ENCODE measurements at places on chromosomes 4 and X. TPM values are rescaled to one million over a fixed set of nuclear protein-coding genes. Genes with fewer than 3 reads are reported as not detected.

MAGEA3 gene
- not detected for total RNA-seq

LRCH2 gene
- total RNA-seq, result 0.54 TPM

- DNase-seq, result no peak
Measured at GRCh38 chr4:15550491-15550890, 80.8 kb downstream of the CC2D2A start.

GRCh38 chr4:37631551-37631950 lies 54.6 kb downstream of the RELL1 start:
- DNase-seq, result no peak

DNA sequence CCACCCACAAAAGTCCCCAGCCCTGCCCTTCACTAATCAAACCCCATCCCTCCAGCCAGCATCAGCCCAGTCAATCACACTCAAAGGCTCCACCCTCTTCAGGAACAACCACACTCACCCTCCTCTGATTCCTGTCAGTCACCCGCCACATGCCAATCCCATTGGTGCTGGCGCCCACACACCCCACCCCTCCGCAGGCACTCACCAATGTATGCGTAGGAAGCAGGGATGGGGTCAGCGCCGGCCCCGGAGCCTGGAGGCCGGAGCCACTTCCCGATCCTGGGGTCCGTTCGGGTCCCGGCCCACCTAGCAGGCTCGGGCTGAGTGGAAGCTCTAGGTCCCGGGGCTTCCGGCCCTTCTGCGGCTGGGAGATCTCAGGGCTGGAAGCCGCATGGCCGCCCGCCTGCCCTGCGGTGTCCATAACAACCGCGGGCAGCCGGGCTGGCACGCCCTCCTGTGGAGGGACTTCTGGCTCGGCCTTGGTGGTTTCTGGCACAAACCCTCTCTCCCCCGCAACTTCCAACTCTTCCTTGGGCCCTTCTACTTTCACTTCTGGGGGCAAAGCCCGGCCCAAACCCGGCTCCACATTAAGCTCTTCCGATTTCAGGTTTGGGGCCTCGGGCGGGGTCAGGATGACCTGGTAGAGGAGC lies 7.9 kb upstream of the CFP start:
- peak; percentile 80 for DNase-seq

SYN1 gene
- total RNA-seq, result 0.27 TPM

Measured in hematopoietic multipotent progenitor cell (in vitro differentiated cells).